ENCODE measurements at places on chromosomes 3 and 15.
A peak's percentile ranks its signal among the peaks of the same experiment; 100 is the strongest.

- no peak for DNase-seq
Observed at GRCh38 chr15:69869291-69869690, 228.4 kb downstream of the TLE3 start.

DNA sequence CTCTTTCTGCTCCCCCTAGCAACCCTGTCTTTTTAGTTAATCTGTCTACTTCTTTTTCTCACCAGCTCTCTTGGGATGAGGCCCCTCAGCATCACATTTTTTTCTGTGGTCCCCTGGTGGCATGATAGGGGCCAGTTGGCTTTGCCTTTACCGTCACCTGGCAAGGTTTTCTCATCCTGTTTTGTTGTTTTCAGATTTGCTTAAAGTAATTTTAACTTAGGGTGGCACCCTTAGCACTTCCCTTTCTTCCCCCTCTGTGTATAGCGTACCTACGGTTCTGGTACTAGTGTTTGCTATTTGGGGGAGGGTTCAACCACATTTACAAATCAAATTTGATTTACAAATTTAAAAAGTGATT is 35.6 kb downstream of the PDCD6IP start:
- DNase-seq = no peak

GRCh38 chr3:117853923-117854668 is 1144.5 kb downstream of the TUSC7 start:
- no peak for DNase-seq

- no peak for DNase-seq
Observed at GRCh38 chr15:38531509-38531908, 33.1 kb downstream of the RASGRP1 start.

GRCh38 chr3:196774191-196774820 is 34.6 kb downstream of the PAK2 start:
- no peak for DNase-seq

- DNase-seq = no peak
Observed at GRCh38 chr3:193446965-193447602, 68.5 kb upstream of the ATP13A5 start.

DNA sequence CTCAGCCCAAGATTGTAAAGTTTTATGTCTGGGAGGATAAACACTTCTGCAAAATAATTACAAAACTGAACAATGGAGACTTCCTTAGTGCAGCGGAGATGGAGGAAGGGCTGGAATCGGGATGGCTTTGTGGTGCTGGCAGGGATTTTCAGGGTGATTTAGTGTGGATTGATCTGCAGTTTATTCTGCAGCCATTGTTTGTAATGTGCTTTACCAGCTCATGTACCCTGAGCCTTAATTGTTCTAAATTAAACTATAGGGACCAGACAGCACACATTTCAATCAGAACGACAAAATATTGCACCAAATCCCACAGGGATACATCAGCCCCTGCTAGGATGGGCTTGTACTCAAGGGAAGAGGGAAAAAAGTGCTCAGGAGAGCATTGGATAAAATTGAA is 103.2 kb upstream of the ONECUT1 start:
- no peak for DNase-seq

DNA sequence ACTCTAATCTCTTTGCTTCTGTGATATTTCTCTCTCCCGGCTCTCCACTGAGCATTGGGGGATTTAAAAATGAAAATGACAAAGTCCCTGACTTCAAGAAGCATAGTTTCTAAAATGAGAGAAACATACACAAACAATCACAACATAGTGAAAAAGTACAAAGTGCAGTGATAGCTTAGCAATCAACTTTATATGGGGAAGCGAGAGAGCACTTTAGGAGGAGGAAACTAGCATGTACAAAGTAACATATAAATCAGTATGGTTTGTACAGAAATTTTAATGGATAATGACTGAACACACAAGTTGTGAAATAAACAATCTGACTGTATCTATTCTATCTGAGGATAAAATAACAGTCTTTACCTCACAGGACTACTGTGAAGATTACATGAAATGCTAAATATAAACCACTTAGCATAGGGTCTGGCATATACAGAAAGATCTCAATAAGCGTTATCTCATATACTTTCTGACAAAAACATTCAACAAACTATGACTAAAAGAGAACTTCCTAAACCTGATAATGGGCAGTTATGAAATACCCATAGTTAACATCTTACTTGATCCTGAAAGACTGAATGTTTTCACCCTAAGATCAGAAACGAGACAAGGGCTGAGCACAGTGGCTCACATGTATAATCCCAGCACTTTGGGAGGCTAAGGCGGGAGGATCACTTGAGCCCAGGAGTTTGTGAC is 61.2 kb downstream of the PEAK1 start:
- DNase-seq = no peak

GRCh38 chr15:60477916-60478565 is 901 bp downstream of the ICE2 start:
- DNase-seq = no peak

DNA sequence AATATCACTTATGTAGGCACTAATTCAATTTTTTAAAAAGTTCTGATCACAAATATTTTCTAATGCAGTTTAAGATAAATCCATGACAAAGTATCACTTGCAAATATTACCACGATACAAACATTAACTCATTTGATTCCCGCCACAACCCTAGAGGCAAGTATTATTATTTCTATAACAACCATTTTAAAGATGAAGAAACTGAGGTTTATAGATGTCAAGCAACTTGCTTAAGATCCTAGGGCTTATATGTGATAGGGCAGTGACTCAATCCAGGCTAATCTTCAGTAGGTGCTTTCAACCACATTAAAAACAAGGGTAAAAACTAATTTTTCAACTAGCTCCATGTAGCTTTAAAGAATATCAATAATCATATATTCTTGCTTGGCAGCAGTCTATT is 1.7 kb downstream of the DYNC1LI1 start:
- no peak for DNase-seq

GRCh38 chr3:154864947-154865346 is 215.2 kb upstream of the MME start:
- DNase-seq = no peak

GRCh38 chr3:60992395-60992794 is 258.9 kb downstream of the FHIT start:
- no peak for DNase-seq

- no peak for DNase-seq
Observed at GRCh38 chr3:16168211-16168610, 6.3 kb upstream of the GALNT15 start.

- peak; percentile 16 for DNase-seq
Observed at GRCh38 chr3:10248984-10249748, 907 bp downstream of the TATDN2 start.

- no peak for DNase-seq
Observed at GRCh38 chr3:25558796-25559195, 105.9 kb downstream of the TOP2B start.
